Activated CD8-positive, alpha-beta T cell treated with anti-CD3 and anti-CD28 coated beads for 36 hours (primary cell): ENCODE measurements at places on chromosomes 4 and X. TPM values are rescaled to one million over a fixed set of nuclear protein-coding genes. Genes with fewer than 3 reads are reported as not detected.

- H3K27me3 ChIP-seq = peaks cover 10% of the 10 kb centered on the region
- H3K4me1 ChIP-seq = no peaks in the 10 kb centered on the region
- H3K36me3 ChIP-seq = no peaks in the 10 kb centered on the region
- no peak overlapping the region for H3K27ac ChIP-seq
- peak; percentile 25 for DNase-seq
These were observed 73.6 kb upstream of the DHX15 start for GRCh38 chr4:24657768-24658617.

- no peak for DNase-seq
These were observed 55.4 kb downstream of the C4orf51 start for GRCh38 chr4:145735347-145735675.

DNA sequence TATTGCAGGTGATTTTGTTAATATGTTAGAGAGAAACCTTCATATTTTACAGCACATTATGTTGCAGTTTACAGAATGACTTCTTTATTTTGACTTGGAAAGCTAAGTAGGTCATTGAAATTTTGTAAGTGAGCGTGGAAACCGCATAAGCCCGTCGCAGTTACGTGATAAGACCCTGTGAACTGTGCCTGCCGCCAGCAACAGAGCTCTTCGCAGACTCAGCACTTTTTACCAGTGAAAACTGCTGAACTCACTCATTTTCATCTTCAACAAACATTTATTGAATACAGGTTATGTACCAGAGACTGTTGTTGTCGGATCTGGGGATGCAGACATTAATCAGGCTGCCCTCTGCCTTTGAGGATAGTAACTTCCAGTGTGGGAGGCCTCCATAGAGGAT is 355.7 kb downstream of the HS3ST1 start:
- no peaks in the 10 kb centered on the region for H3K4me1 ChIP-seq
- peaks cover 1% of the 10 kb centered on the region for H3K27me3 ChIP-seq
- H3K4me3 ChIP-seq = no peak overlapping the region

DNA sequence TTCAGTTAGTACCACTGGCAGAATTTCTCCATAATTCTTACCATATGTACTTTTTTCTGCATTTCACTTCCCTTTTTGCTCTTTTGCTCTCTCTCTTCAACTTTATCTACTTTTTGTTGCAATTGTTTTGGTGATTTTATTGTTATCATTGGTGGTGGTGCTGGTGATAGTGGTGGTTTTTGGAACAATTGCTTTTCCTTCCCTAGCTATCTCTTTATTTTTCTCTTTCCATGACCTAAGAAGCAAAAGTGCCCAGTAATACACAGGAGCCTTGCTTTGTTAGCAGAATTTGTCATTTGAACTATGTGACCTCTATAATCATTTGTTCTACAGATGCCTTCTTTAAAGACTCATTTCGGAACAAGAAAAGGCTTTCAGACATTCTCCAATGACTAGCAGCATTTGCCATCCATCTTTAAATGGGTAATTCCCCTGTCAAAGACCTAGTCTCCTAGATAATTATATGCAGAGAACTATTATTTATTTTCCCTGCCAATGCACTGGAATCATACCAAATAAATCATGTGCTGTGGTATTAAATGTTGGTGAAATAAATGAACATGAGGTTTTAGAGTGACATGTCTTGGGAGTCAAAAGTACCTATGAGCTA is 154.5 kb downstream of the GASK1B start:
- H3K27me3 ChIP-seq = peaks cover 2% of the 10 kb centered on the region
- H3K36me3 ChIP-seq = no peaks in the 10 kb centered on the region
- no peak for DNase-seq
- no peaks in the 10 kb centered on the region for H3K4me1 ChIP-seq
- no peak overlapping the region for H3K4me3 ChIP-seq

DNA sequence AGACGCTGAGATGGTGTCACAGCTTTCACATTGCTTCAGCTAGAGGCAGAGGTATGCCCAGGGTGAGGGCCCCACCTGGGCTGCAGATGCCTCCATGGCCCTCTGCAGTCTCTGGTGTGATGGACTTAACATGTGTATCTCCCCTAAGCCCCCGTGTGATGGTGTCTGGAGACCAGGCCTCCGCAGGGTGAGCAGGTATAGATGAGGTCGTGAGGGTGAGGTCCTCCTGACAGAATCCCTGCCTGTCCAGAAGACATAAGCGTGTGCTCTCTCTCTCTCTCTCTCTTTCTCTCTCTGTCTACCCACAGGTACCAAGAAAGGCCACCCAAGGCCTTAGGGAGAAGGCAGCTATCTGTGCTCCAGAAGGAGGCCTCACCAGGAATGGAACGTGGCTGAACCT is 50.9 kb downstream of the CPZ start:
- H3K4me3 ChIP-seq = no peak overlapping the region
- H3K27me3 ChIP-seq = no peaks in the 10 kb centered on the region
- no peak overlapping the region for H3K27ac ChIP-seq
- H3K4me1 ChIP-seq = no peaks in the 10 kb centered on the region
- no peaks in the 10 kb centered on the region for H3K36me3 ChIP-seq

Gene TLR1
- 1.5 TPM for total RNA-seq

Gene GAGE12F
- not detected for total RNA-seq

- H3K36me3 ChIP-seq = peaks cover 47% of the 10 kb centered on the region
- no peak overlapping the region for H3K4me3 ChIP-seq
- no peak for DNase-seq
- no peaks in the 10 kb centered on the region for H3K27me3 ChIP-seq
These were observed 22.8 kb downstream of the BCOR start for GRCh38 chrX:40074959-40075332.

Gene TMSB15A
- 0.54 TPM for total RNA-seq

DNA sequence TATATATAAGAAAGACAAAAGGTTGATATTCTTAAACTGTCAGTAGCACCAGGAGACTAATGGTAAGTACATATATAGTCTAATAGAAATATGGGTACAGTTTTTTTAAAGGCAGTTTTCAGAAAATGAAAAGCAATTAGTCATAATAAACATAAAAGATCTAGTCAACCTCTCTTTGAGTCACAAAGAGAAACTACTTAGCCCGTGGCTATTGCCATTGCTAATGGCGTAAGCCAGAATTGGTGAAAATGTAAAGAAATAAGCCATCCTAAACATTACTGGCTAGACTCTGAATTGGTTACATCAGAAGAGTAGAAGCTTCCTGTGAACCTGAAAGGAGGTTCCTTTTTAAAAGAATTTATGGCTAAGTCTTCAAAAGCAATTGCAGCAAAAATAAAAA is 668.7 kb upstream of the CPEB2 start:
- no peak for DNase-seq
- H3K4me1 ChIP-seq = peaks cover 2% of the 10 kb centered on the region
- H3K36me3 ChIP-seq = no peaks in the 10 kb centered on the region

Gene SPIN2A
- 0.36 TPM for total RNA-seq

DNA sequence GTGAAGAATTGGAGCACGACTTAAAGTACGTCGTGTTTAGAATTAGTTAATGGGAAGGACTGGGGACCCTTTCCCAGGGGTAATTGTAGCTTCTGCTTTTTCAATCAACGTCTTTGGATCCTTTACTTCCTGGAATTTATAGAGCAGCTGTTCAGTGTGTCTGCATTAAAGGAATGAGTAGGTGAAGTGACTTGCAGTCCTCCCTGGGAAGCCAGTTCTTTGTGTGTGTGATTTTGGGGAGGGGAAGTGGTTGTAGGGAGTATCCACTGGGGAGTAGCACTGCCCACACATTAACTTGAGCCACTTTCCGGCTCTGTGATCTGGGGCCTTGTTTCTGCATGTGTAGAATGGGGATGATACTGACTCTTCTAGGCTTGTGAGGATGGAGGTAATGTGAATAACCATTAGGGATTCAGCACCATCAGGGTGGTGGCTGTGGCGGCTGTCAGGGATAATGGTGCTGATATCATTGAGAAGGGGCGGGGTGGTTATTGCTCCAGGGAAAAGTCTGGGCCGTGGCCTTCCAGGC is 54.7 kb downstream of the TMEM131L start:
- peak overlapping the region; percentile 66 for H3K4me3 ChIP-seq
- DNase-seq = no peak
- H3K36me3 ChIP-seq = peaks cover 47% of the 10 kb centered on the region
- peaks cover 79% of the 10 kb centered on the region for H3K4me1 ChIP-seq
- peak overlapping the region; percentile 96 for H3K27ac ChIP-seq

Gene PPEF2
- total RNA-seq = 0.11 TPM

DNA sequence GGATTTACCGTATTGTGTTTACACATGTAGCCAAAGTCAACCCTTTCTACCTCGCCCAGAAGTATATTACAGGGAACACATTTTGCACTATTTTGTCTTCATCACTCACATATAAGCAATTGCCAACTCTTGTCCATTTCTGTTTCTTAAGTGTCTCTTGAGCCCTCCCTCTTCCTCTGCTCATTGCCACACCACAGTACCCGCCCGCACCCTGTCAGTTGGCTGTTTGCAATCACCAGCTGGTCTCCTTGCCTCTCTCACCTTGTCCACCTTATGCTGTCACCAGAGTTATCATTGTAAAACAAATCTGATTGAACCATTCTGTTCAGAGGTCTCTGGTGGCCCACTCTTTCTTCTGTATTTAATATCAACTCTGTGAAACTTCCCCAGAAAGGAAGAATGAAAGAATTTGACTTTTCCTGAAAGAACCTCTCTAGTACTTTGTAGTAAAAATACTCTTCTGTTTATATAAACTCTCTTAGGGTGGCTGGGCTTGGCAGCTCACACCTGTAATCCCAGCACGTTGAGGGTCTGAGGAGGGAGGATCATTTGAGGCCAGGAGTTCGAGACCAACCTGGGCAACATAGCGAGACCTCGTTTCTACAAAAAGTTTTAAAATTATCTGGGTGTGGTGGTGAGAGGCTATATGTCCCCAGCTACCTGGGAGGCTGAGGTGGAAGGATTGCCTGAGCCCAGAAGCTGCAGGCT is 50.2 kb downstream of the ING2 start:
- no peak for DNase-seq
- no peak overlapping the region for H3K27ac ChIP-seq
- no peaks in the 10 kb centered on the region for H3K36me3 ChIP-seq
- H3K27me3 ChIP-seq = peaks cover 6% of the 10 kb centered on the region
- no peaks in the 10 kb centered on the region for H3K4me1 ChIP-seq

GRCh38 chr4:30385650-30386049 is 334.5 kb upstream of the PCDH7 start:
- no peaks in the 10 kb centered on the region for H3K36me3 ChIP-seq
- no peaks in the 10 kb centered on the region for H3K27me3 ChIP-seq
- no peaks in the 10 kb centered on the region for H3K4me1 ChIP-seq
- H3K27ac ChIP-seq = no peak overlapping the region
- no peak for DNase-seq

Gene H2BW2
- not detected for total RNA-seq

Gene MAGEA10
- total RNA-seq = not detected

- peak within 1 kb of the TSS; percentile 89 for H3K27ac ChIP-seq
- peak; percentile 86 for DNase-seq
- peaks cover 22% of the 10 kb centered on the region for H3K4me1 ChIP-seq
- peak within 1 kb of the TSS; percentile 88 for H3K4me3 ChIP-seq
- H3K27me3 ChIP-seq = no peaks in the 10 kb centered on the region
These were observed at the start of gene PORCN for GRCh38 chrX:48508400-48509244. TSS of gene PORCN (plus strand) at chrX:48508992. CDS start at chrX:48509821, 829 bp downstream.

GRCh38 chr4:165684177-165684805 is 188.7 kb upstream of the TLL1 start:
- no peaks in the 10 kb centered on the region for H3K36me3 ChIP-seq
- no peak overlapping the region for H3K27ac ChIP-seq
- no peak overlapping the region for H3K4me3 ChIP-seq
- no peaks in the 10 kb centered on the region for H3K27me3 ChIP-seq
- no peak for DNase-seq
- H3K4me1 ChIP-seq = no peaks in the 10 kb centered on the region

DNA sequence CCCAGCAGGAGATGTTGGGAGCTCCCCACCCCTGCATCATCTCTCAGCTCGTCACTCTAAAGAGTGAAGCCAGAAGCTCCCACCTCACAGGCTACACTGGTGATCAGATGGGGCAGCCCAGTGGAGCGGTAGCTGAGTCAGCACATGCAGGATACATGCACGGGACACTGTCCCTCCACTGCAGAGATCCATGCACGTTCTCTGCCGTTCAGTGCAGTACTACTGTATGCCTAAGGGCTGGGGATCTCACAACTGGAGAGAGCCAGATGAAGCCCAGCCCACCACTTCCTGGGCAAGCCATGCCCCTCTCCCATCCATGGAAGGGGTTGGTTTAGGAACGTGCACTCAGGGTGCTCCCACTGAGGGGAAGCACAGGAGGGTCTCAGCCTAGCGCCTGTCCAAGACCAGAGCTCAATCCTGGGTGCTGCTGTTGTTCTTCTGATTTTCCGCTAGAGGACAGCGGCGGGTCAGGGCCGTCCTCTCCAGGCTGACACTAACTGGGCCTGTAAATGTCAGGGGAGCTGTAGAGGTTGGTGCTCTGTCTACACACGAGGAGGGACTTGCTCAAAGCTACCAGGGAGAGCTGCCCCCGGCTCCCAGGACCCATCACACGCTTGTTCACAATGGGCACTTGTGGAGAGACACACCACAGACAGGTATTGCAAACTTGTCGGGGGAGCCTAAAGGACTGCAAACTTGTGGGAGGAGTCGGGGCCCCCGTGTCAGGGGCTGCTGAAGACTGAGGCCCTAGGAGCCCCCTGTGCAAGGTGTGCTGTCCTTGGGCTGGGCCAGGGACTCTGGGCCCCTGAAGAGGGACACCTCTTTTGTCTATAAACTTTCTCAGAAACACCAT is 18.2 kb upstream of the ABLIM2 start:
- H3K4me1 ChIP-seq = peaks cover 9% of the 10 kb centered on the region
- no peak overlapping the region for H3K27ac ChIP-seq
- no peak overlapping the region for H3K4me3 ChIP-seq
- peaks cover 2% of the 10 kb centered on the region for H3K27me3 ChIP-seq

DNA sequence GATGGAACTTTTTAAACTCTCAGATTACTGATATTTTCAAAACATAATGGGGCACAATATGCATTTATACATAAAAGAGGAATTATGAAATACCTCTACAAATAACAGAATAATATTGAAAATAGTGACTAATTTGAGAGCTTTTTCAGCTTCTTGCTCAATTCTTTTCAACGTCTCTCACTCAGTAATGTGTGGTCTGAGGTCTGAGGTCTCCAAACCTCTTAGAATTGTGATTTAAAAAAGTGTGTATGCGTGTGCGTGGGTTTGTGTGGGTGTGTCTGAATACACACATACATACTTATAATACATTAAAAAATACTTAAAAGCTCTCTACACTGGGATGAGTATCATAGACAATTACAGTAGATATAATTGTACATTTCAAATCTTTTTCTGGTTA is 7.9 kb downstream of the NDNF start:
- H3K4me1 ChIP-seq = peaks cover 3% of the 10 kb centered on the region
- no peak overlapping the region for H3K27ac ChIP-seq
- no peak overlapping the region for H3K4me3 ChIP-seq
- H3K36me3 ChIP-seq = no peaks in the 10 kb centered on the region

DNA sequence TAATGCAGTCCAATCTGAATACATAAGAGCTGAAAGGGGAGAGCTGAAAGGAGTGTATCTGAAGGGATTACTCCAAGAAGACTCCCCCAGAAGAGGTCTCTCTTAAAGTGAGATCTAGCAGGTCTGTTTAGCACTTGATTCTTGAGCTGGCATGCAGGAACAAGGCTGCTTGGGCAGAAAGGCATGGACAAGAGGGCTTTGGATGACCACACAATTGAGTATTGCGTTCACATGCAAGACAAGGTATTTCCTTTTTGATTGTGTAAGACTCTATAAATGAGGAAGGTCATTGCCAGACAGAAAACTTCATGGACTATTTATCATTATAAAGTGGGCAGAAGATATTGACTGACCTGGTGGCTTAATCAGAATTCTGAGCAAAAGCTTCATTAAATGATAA is 145.5 kb upstream of the AFF2 start:
- DNase-seq = no peak
- H3K36me3 ChIP-seq = peaks cover 4% of the 10 kb centered on the region
- H3K4me3 ChIP-seq = no peak overlapping the region
- no peaks in the 10 kb centered on the region for H3K4me1 ChIP-seq

- no peak overlapping the region for H3K27ac ChIP-seq
- no peaks in the 10 kb centered on the region for H3K27me3 ChIP-seq
- H3K4me3 ChIP-seq = no peak overlapping the region
- peaks cover 10% of the 10 kb centered on the region for H3K4me1 ChIP-seq
- H3K36me3 ChIP-seq = no peaks in the 10 kb centered on the region
- no peak for DNase-seq
These were observed 35.1 kb upstream of the ZNF41 start for GRCh38 chrX:47518144-47518543.
